ENCODE measurements at places on chromosomes 2 and 18. TPM values are rescaled to one million over a fixed set of nuclear protein-coding genes. Genes with fewer than 3 reads are reported as not detected.
A peak's percentile ranks its signal among the peaks of the same experiment; 100 is the strongest.

The SMAD4 gene
- 76.0 TPM for total RNA-seq

The HSBP1L1 gene
- 19.4 TPM for total RNA-seq

The CCDC85A gene
- total RNA-seq: 25.7 TPM

The OLA1 gene
- 123 TPM for total RNA-seq

The CFC1B gene
- total RNA-seq: not detected

The ZSWIM2 gene
- not detected for total RNA-seq

The RUFY4 gene
- total RNA-seq: not detected

The TMEM178A gene
- 0.69 TPM for total RNA-seq

The AFF3 gene
- total RNA-seq: 0.61 TPM

The DNER gene
- total RNA-seq: 3.8 TPM

The CXCR1 gene
- not detected for total RNA-seq

The EMX1 gene
- not detected for total RNA-seq

The UCN gene
- 0.51 TPM for total RNA-seq

The FAHD2A gene
- total RNA-seq: 28.0 TPM

The TUBB8B gene
- not detected for total RNA-seq

The UPP2 gene
- total RNA-seq: not detected

The TEKT4 gene
- total RNA-seq: not detected

GRCh38 chr2:238433941-238434845 lies 7.5 kb downstream of the ASB1 start:
- DNase-seq: peak; percentile 94

DNA sequence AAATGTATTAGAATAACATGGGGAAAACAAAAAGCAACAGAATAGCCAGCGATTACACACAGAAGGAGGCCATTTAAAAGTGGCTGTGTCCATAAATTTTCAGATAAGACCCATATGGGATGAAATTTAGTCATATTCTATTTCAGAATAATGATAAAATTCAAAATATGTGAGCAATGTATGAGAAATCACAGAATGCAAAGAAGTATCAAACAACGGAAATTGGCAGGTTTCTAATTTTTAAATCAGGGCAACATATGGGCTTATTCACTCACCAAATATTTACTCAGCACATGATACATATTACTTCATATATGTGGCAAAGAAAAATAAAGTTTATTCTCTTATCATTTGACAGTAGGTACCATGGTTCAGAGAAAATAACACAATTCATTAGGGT lies 208.5 kb downstream of the GRB14 start:
- no peak for DNase-seq

- DNase-seq: no peak
These were observed 52.5 kb downstream of the MBP start for GRCh38 chr18:77079954-77080682.

DNA sequence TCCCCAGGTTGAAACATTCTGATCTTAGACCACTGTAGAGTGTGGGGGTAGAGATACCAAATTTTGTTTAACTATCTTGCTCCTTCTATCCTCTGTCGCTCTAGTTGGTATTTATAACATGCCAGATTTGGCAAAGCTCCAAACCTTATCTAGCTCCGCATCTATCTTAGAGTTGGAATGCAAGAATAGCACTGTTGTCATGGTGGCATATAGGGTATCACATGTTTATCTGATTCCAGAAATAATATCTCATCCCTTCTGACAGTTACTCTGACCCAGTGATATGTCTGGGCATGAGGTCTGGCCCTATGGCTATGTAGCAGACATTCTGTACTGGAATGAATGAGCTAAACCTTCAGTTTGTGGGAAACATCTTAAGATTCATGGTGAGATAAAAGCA lies 51.7 kb downstream of the CABYR start:
- DNase-seq: no peak

DNA sequence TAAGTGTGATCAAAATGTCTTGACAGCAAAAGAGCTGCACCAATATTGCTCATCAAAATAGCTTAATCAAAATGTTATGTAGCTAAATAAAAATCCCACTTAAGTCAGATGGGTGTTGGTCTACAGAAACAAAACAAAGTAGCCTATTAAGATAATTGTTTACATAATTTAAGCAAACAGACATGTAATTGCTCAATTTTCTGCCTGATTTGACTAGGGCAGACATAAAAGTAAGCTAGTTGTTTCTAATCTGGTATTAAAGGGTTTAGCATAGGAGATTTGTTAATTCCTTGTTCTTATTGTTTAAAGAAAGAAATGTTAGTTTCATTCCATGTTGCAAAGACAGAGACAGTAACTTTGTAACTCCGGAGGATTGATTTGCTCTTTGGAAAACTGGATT lies 11.5 kb upstream of the FEZ2 start:
- no peak for DNase-seq

DNA sequence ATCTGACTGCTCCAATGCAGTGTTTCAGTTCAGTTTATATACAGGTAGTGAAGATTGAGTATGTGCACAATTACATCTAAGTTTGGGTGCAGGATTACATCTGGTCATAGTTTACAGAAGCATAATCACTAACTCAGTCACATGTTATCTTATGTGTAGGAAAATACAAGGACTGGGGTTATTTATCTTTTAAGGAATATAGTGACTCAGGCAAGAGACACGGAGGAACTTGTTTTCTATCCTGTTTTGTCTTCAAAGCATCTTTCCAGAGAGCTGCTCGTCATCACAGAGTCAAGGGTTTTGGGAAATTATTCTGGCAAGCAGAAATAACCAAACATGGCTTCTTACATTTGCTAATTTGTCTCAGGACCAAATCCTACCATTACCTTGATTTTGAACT lies 1371.5 kb upstream of the TMEFF2 start:
- DNase-seq: no peak

DNA sequence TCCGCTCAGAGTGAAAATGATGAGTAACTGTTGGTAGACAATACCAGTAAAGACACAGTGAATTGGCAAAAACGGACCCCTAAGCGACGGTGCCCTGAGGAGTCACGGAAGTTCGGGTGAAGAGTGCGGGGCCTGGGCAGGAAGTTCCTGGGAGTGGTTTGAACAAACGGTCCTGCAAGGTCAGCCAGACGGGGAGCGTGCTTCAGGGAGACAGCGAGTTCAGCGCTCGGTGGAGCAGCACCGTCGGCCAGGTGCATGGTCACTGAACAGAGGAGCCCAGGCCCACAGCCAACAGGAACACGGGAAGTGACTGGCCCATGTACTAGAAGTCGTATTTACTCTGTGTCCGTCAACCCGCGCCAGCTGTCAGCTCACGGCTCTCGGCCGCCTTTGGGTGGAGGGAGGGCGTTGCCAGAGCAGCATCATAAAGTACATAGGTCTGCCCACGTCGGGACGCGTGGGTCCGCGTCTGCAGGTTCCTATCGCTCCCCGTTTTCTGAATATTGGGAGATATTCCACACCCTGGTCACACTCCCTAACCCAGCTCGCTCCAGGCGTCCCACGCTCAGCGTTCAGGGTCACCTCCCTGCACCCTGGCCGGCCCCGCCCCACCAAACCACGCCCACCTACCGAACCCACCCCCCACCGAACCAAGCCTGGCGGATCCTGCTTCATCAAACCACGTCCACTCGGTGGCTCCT lies 75.6 kb upstream of the UXS1 start:
- no peak for DNase-seq

DNA sequence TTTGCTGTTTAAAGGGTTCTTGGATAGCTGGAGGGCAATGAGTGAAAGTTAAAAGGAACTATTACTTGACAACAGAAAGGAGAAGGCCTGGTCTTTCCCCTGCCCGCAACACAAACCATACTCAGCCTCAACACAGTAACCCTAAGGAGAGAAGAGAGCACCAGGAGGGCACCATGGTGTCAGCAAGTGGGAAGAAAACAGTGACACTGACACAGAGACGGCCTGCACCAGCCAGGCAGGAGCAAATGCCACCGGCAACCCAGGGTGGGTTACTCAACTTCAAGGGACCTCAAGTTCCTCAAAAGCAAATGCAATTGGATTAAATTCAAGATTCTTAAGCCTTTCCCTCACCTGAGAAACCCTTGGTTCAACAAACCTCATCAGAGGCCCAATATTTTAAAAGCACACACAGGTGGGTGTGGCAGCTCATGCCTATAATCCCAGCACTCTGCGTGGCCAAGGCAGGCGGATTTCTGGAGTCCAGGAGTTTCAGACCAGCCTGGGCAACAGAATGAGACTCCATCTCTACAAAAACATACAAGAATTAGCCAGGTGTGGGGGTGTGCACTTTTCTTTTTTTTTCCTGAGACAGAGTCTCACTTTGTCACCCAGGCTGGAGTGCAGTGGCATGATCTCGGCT lies 52.3 kb downstream of the TFCP2L1 start:
- DNase-seq: no peak

DNA sequence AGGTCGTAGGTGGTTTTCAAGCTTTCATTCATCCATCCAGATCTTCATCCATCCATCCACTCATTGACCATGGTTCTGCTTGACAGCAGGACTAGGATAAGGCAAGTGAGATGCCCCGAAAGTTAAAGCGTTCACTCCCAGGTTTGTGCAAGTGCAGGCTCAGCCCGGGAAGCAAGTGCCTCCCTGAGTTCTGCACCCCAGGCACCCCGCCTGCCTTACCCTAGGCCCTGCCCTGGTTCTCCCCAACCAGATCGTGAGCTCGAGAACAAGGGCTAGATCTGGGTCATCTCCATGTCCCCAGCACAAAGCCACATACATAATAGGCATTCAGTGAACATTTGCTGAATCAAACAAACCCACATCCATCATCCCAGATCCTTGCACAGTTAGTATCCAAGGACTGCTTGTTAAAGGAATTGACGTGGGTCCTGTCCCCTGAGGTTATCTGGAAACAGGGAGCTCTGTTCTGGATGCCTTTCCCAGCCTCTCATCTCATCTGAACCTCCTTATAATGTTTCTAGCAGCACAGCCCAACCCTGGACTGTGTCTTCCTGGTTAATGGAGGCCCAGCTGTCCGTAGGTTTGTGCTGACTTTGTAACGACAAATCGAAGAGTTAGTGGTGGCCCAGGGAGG lies 116.1 kb upstream of the GPC1 start:
- DNase-seq: no peak

- no peak for DNase-seq
These were observed 92.2 kb upstream of the NCKAP5 start for GRCh38 chr2:133660510-133660909.

DNA sequence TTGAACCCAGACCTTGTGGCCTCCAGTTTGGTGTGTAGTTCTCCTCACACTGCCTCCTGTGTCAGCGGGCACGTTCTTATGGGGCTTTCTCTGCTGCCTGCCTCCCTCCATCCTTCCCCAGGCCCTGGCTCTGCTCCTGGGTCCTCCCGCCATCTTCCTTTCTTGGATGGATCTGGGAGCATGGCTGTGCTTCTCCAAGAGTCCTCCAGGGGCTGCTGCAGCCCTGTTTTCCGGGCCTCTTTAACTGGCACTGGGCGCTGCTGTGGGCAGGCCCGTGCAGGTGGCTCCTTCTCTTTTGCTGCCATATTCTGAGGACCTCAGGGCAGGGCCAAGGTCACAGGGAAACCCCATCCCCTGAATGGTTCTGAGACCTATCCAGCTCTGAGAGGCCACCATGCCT lies 17.8 kb downstream of the THNSL2 start:
- DNase-seq: no peak

- DNase-seq: no peak
These were observed 164.4 kb upstream of the MGAT5 start for GRCh38 chr2:134089454-134089853.

DNA sequence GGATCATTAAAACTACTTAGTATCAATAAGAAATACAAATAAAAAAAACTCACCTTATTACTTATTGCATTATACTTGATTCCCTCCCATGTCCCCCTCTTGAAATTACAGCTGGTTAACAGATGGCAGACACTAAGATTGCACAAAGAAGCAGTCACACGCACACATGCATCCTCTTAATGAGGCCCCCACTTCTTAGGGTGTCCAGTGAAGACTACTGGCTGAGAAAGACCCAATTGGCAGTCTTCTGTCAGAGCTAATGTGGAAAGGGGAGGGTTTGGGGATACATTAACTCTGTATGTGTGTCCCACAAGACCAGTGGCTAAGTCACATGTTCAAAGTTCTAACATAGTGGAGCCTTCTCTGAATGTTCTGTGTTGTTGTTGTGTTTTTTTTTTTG lies 210.7 kb downstream of the MTX2 start:
- DNase-seq: no peak

- DNase-seq: no peak
These were observed 7.3 kb upstream of the GMPPA start for GRCh38 chr2:219491278-219491963.

DNA sequence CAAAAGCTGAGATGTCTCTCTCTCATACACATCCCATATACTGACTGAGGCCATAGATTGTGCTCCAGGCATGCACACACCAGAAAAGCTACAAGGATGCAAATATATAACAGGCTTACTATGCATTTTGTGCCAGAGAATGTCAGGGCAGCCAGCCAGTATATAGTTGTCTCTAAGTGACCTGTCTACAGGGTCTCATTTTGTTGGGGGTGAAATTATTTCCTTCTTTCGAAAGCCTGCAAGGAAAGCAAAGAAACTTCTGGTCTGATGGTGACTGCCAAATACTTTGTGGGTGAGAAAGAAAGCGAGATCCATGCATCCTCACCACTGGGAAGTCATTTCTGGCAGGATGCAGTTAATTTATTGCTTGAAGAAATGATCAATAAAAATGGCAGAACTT lies 70.2 kb downstream of the CDCA7 start:
- no peak for DNase-seq

DNA sequence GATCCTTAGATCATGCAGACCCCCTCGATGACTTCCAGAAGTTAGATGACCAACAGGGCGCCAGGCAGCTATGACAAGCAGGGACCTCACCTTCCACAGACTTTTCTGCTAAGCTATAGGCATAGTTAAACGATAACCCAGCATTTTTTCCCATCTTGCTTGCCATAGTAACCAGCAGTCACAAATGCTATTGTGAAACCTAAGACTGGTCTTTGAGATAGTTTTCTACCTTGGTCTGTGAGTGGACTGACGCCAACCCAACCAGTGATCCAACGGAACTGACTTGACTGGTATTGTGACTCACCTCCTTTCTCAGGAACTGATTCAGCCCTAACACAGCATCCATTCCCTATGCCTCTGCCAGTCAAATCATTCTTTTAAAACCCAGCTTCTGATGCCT lies 361.2 kb downstream of the LRRTM4 start:
- no peak for DNase-seq

DNA sequence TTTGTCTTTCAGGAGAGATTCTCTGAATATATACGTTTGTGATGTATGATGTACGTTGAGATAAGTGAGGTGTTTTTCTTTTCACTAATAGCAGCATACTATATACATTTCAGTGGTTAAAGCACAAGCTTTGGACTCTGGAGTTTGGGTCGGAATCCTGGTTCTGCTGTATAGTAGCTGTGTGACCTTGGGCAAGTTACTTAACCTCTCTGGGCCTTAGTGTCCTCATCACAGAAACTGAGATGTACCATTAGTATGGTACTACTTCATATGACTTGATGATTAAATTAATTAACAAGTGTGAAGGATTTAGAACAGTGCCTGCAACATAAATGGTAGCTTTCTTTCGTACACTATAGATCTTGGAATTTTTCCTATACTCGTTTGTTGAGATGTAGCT lies 258.7 kb downstream of the CDCA7 start:
- no peak for DNase-seq
